ELF-1 (cell line): ENCODE measurements at places on chromosomes 13 and 19.

DNA sequence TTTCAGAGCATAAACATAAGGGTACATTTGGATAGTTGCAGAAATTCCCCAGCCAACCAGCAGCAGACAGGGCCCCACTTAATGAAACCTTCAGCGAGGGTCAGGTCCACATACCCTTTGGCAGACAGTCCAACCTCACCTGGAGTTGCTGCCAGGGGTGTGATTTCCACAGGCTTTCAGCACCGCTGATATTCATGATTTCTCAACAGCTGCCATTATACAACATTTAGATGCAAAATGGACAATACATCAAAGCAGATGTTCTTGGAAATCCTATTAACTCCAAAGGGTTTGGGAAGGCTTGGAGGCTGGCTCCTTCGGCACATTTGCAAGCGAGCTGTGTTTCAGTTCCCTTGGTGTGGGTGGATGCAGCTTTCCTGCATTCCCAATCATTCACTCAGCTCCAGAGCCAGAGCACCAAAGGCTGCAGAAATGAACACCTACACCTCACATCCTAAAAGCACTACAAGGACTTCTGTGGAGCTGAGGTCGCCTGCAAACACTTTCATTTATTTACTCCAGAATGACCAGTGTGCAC, 147.2 kb upstream of the VSTM2B start:
- no peak for DNase-seq

- no peak for DNase-seq
Measured at GRCh38 chr13:74778946-74779345, 644.7 kb upstream of the KLF12 start.

GRCh38 chr13:29471551-29471950, 123.9 kb downstream of the SLC7A1 start:
- DNase-seq: no peak

GRCh38 chr19:10803252-10803651, 32.8 kb downstream of the TMED1 start:
- DNase-seq: no peak

DNA sequence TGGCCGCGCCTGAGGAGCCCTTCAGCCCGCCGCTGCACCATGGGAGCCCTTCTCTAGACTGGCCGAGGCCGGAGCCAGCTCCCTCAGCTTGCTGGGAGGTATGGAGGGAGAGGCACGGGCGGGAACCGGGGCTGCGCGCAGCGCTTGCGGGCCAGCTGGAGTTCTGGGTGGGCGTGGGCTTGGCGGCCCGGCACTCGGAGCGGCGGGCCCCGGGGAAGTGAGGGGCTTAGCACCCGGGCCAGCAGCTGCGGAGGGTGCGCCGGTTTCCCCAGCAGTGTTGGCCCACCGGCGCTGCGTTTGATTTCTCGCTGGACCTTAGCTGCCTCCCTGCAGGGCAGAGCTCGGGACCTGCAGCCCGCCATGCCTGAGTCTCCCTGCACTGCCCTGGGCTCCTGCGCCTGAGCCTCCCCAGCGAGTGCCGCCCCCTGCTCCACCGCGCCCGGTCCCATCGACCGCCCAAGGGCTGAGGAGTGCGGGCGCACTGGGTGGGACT, 1890.0 kb upstream of the PCDH20 start:
- peak; percentile 71 for DNase-seq

DNA sequence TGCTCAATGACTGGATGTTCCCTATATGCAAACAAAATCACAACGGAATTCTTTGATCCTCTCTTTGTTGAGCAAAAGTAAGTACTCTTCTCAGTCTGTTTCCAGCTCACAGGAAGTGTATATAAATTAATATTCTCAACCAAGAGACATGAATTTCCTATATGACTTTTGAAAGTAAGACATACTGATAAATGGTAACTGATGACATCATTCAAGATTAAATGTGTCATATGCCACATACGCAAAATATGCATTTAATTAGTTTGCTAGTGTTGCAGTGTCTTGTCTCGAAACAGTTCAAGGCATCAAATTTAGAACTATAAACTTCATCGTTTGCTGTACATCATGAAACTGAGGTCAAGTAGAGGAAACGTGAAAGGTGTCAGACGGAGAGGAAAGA, 7.9 kb downstream of the CLDN10 start:
- no peak for DNase-seq

GRCh38 chr19:44212866-44213346, 574 bp downstream of the ZNF227 start:
- no peak for DNase-seq

GRCh38 chr19:18023622-18024251, 15.8 kb downstream of the ARRDC2 start:
- no peak for DNase-seq

GRCh38 chr19:42468273-42468796, 25.6 kb upstream of the CXCL17 start:
- DNase-seq: peak; percentile 76

DNA sequence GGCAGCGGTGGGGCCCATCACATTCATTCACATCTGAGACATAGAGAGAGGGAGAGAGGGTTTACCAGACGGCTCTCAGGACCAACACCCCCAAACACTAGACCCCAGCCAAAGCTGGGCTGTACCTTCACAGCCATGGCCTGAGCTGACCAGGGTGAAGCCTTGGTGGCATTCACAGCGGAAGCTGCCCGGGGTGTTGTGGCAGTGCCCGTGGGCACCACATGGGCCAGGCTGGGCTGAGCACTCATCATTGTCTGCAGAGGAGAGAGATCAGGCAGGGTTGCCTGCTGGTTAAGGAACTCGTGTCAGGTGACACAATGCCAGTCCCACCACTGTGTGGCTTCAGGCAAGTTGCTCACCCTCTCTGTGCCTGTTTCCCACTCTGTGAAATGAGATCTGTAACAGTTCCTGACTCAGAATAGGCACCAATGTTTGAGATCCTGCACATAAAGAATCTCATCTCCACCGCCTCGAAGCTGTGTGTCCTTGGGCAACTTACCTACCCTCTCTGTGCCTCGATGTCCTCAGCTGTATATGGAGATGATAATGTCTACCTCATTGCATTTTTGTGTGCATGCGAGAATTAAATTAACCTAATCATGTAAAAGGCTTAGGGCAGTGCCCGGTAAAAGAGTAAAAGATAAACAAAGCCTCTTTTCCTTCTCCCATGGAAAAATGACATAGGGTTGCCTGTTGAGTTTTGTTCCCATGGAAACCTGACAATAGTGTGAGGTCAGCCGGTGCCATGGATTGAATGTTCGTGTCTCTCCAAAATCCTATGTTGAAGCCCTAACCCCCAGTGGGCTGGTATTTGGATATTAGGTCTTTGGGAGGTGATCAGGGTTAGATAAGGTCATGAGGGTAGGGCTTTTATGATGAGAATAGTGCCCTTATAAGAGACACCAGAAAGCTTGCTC, 22.9 kb downstream of the CCL25 start:
- DNase-seq: no peak

DNA sequence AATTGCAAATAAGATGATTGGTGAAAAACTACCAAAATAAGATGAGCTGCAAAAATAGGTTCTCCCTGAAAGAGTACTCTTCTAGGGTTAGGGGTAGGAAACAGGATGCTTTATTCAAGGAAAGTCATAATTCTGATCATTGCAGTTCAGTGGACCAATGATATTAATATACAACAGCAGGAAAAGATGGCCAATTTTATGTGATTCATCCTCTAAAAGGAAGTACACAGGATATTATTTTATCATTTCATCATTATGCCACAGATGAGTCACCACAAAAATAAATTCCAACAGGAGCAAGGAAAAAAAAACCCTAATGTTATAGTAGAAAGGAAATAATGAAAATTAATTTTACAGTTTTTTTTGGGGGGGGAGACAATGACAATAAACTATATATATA, 205.0 kb downstream of the NALCN start:
- DNase-seq: no peak

DNA sequence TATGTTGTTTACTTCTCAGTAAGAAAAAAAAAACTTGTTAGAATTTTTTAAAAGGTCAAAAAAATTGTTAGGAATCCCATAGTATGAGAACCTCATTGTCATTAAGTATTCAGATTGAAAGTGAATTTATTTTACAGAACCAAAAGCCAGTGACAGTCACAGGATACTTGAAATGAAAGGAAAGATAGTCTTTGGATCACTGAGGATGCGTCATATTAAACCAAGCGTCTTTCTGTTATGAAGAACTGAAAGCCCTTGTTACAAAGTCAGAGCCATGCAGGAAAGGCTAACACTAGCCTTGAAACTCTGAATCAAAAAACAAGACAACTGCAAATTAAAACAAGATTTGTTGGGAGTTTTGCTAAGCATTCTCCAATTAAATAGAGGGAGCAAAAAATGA, 1348.0 kb upstream of the SLC10A2 start:
- no peak for DNase-seq

- DNase-seq: peak; percentile 96
Measured at GRCh38 chr19:50431343-50432220, 1.1 kb upstream of the MYBPC2 start.

GRCh38 chr13:36347531-36348210, 1.5 kb upstream of the SPART start:
- DNase-seq: no peak

- no peak for DNase-seq
Measured at GRCh38 chr19:6070207-6070681, 40.1 kb downstream of the RFX2 start.

DNA sequence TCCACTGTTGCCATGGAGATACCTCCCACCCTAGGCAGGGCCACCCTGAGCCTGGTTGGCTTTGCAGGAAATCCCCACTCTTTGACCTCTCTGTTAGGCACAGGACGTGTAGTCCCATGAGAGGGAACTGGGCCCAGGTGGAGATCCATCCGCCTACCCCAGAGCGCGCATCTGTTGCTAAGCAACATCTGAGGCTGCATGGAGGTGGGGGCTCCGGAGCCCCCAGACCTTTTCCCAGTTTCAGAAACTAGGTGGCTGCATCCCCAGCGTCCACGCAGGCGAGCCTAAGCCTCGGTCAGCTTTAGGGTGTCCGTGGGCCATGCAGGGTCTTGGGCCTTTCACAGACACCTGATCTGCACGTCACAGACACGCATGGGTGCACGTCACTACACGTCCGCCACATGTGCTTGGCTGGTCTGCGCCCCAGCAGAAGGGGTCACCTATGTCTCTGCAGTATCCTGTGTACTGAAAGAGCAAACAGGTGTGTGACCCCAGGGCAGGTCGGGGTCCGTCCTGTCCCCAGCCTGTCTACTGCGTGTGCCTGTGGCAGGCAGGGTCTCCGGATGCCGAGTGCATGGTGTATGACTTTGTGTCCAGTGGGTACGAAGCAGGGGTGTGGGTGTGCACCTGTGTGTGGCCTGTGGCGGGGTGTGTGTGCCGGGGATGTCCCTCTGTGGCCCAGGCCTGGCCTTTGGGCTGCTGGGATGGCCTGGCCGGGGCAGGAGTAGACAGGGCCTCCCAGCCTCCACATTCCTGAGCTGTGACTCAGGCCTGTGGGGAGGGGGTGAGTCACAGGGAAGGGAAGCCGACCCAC, 4.1 kb upstream of the CIRBP start:
- DNase-seq: peak; percentile 93

DNA sequence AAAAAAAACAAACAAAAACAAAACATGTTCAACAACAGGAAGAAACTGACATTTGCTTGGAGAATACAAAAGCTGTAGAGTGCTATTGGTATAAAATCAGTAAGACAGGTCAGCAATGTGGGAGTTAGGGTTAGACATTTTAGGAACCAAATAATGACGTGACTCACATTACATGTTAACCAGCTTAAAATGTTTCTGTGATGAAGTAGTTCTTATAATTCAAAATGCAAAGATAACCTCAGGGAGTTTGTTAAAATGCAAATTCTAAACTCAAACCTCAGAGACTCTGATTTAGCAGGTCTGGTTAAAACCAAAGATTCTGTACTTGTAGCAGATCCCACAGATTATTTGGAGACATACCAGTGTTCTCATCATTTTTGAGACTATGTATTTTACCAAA, 549.4 kb upstream of the SLITRK1 start:
- DNase-seq: no peak

DNA sequence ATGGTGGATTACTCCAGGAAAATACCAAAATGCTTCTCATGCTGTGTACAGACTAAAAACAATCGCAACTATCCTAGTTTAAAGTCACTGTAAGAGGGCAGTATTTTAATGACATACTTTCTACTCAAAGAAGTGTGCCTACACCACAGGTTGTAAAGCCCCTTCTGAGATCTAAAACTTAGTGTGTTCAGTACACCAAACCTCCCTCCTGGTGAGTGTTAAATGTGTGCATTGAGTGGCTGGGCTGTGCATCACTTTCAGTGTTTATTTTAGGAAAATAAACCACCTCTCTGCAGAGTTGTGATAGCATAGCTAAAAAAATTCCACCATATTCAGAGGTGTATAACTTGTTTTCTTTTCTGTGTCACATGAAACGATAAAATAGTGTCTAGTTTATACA, 263.7 kb downstream of the DACH1 start:
- DNase-seq: no peak

GRCh38 chr19:41095703-41096102, 7.5 kb downstream of the CYP2A13 start:
- no peak for DNase-seq

GRCh38 chr19:15241259-15241910, 9.1 kb upstream of the EPHX3 start:
- DNase-seq: no peak

- no peak for DNase-seq
Measured at GRCh38 chr13:98540476-98540875, 36.4 kb downstream of the STK24 start.

GRCh38 chr13:75071395-75071794, 410.6 kb downstream of the TBC1D4 start:
- no peak for DNase-seq
